ENCODE measurements at places on chromosomes 5 and 9. TPM values are rescaled to one million over a fixed set of nuclear protein-coding genes. Genes with fewer than 3 reads are reported as not detected.

The GABRA6 gene
- total RNA-seq: not detected

The PCDHB7 gene
- 7.9 TPM for total RNA-seq

The ZNF883 gene
- 18.9 TPM for total RNA-seq

The DAP gene
- 54.4 TPM for total RNA-seq

The TSSK1B gene
- 0.38 TPM for total RNA-seq

The THOC3 gene
- total RNA-seq: 51.3 TPM

The CNTLN gene
- total RNA-seq: 38.5 TPM

The PCDHA3 gene
- total RNA-seq: 4.6 TPM

The ARL15 gene
- 89.1 TPM for total RNA-seq

The CDC25C gene
- total RNA-seq: 3.8 TPM

The PCDHA13 gene
- total RNA-seq: 9.7 TPM

The CDC37L1 gene
- total RNA-seq: 35.8 TPM

The SLC36A3 gene
- not detected for total RNA-seq

The SHISAL2B gene
- not detected for total RNA-seq

The SHOC1 gene
- total RNA-seq: not detected

The EFNA5 gene
- total RNA-seq: 32.2 TPM

The SLIT3 gene
- total RNA-seq: 32.4 TPM

The ARHGEF28 gene
- total RNA-seq: 30.0 TPM

The ZDHHC11 gene
- total RNA-seq: 10.3 TPM

The RNF145 gene
- total RNA-seq: 115 TPM
